ENCODE measurements at places on chromosomes 4 and X. TPM values are rescaled to one million over a fixed set of nuclear protein-coding genes. Genes with fewer than 3 reads are reported as not detected.

CLGN gene
- 4.4 TPM for polyA plus RNA-seq

GRCh38 chr4:87497159-87497558 is 32.0 kb downstream of the SPARCL1 start:
- peaks cover 19% of the 10 kb centered on the region for H3K36me3 ChIP-seq
- peaks cover 10% of the 10 kb centered on the region for H3K4me1 ChIP-seq
- peak overlapping the region; percentile 71 for H3K27ac ChIP-seq
- no peak overlapping the region for H3K4me3 ChIP-seq
- H3K27me3 ChIP-seq, result no peaks in the 10 kb centered on the region

CCSER1 gene
- 3.5 TPM for polyA plus RNA-seq

DNA sequence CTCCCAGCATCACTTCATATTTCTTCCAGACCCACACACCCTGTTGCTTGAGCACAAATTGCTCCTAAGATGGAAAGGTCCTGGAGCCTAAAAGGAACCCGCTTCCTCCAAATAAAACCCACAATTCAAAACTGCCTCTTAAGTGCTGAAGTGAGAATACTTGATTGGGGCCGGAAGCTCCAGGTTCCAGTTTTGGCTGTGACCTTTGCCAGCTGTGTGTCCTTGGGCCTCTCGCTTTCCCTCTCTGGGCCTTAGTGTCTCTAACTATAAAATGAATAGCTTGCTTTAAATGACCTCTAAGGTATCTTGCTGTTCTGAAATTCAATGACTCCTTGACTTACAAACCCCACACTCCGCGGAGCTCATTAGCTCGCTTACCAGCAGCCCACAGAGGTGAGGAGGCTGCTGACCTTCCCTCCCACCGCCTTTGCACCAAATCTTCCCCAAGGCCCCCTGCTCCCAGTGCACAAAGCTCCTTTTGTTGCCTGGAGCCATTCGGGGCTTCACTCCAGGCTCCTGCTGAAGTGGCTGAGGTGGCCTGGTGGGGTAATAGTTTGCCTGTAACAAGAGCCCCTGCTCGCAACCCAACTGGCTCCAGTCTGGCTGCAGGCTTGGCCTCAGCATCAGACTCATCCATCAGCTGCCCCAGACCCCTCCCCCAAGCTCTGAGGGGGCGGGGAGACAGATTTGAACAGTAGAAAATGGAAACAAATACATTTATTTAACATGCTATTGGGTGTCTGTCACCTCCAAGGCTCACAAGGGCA is 21.8 kb downstream of the STARD8 start:
- DNase-seq, result no peak
- no peaks in the 10 kb centered on the region for H3K27me3 ChIP-seq
- H3K36me3 ChIP-seq, result no peaks in the 10 kb centered on the region
- no peak overlapping the region for H3K4me3 ChIP-seq
- no peak overlapping the region for H3K27ac ChIP-seq

FAM47E gene
- 6.3 TPM for polyA plus RNA-seq

GRCh38 chr4:77564231-77564630 is 41.4 kb upstream of the CXCL13 start:
- no peak overlapping the region for H3K4me3 ChIP-seq
- DNase-seq, result peak; percentile 23
- H3K27me3 ChIP-seq, result no peaks in the 10 kb centered on the region
- peaks cover 11% of the 10 kb centered on the region for H3K4me1 ChIP-seq

Data from left lung (tissue), 14 donors.